AG10803 (cell line): ENCODE measurements at places on chromosomes 1 and 21.

DNA sequence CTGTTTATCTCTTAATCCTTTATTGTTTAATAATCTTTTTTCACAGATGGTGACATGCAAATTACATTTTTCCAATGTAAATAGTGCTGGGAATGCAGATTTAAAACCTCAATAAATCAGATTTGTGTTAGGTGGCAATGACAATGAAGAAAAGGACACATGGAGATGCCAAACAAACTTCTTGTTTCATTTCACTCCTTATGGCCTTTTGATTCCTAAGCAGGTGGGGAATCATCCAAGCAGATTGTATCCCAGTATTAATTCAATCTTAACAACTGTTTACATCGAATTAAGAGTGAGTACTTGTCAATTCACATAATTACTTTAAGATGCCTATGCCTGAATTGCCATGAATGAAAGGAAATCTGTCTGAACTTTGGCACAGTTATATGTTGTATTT, 98.9 kb upstream of the RGS18 start:
- DNase-seq: no peak

GRCh38 chr1:232127190-232127589, 500.6 kb downstream of the DISC1 start:
- peak; percentile 85 for DNase-seq

GRCh38 chr1:23403038-23403336, 21.6 kb downstream of the TCEA3 start:
- peak; percentile 72 for DNase-seq

- DNase-seq: no peak
Observed at GRCh38 chr1:98172578-98172977, 251.7 kb upstream of the DPYD start.

DNA sequence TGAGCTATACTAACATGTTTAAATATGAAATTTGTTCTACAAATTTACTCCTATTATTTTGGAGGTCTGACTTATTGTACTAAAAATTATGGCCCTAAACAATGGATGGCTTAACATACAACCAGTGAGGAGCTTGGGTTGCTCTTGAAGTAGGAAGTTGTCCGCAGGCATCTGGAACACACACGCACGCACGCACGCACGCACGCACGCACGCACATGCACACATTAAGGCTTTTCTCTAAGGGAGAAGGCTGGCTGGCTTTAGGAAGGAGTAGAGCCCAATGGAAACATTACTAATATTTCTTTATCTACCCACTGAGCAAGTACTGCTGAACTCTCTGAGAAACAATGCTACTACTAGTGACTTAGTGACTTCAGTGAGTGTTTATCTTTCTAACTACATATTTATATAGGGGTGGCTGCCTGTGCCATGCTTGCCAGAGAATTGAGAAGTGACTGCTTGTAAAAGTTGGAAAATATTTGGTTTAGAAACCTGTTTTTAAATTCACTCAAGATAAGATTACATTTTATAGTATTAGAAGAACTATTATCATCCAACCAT, 16.2 kb upstream of the ARHGAP29 start:
- DNase-seq: no peak

- peak; percentile 30 for DNase-seq
Observed at GRCh38 chr1:33502726-33503125, 30.3 kb downstream of the ZSCAN20 start.

GRCh38 chr1:109823543-109824348, 60.0 kb upstream of the EPS8L3 start:
- DNase-seq: peak; percentile 61
